ENCODE measurements at places on chromosomes 11 and 22.

DNA sequence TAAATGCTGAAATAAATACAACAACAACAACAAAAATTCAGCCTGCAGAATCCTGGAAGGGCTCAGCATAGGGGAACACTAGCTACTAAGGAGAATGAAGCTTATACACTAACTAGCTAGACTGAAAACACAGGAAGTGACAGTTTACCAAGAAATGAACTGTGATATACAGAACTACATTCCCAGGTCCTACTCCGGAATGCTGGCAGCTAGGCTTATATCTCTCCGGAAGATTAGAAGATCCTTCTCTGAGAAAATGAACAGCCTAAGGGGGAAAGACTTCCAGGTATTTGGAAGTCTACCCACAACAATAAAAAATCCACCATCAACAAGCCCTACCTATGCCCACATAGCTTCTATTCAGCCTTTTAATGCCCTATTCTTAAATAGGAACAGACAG lies 31.0 kb downstream of the CCDC34 start:
- peak; percentile 83 for DNase-seq

DNA sequence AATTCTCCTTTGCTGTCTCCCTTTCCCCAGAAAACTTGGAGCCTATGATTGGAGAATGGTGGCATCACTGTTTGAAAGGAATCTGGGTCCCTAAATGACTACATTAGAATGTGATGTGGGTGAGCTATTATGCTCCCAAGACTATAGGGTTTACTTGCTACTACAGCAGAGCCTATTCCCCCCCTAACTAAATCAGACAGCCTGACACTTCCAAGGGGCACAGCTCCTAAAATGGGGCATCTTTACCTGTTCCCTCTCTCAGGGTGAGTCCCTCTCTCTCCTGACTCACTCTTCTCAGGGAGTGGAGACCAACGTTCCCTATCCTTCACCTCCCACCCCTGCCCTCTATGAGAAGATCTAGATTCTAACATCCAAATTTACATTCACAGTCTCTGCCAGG lies 775 bp upstream of the ISX start:
- DNase-seq, result no peak

- no peak for DNase-seq
Measured at GRCh38 chr11:63940786-63941185, 2.0 kb downstream of the NAA40 start.

DNA sequence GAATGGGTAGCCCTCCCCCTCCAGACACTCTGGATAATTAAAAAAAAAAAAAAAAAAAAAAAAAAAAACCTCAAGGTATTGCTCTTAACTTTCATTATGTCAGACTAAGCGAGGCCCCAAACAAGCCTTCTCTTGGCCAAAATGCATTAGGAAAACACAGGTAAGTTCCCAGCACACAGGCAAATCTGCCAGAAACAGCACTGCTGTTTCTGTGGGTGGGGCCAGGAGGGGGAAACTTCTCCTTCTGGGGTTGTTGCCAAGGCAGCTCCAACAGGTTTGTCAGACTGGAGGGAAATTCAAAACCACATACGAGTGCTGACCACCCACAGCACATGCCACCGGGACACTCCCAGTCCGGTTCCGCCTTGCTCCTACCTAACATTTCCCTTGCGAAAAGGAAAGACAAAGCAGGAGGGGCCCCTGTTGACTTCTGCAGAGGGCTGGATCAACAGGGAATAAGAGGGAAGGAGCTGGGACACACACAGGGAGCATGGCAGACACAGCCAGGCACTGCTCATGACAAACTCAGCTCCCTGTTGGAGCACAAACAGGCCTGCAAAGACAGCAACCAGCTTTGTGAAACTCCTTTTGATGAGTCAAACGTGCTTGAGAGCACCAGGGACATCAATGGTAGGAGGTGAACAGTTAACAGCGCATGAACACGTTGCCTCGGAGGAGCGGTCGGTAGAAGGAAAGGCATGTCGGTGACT lies 55.0 kb downstream of the MYH9 start:
- peak; percentile 75 for DNase-seq

DNA sequence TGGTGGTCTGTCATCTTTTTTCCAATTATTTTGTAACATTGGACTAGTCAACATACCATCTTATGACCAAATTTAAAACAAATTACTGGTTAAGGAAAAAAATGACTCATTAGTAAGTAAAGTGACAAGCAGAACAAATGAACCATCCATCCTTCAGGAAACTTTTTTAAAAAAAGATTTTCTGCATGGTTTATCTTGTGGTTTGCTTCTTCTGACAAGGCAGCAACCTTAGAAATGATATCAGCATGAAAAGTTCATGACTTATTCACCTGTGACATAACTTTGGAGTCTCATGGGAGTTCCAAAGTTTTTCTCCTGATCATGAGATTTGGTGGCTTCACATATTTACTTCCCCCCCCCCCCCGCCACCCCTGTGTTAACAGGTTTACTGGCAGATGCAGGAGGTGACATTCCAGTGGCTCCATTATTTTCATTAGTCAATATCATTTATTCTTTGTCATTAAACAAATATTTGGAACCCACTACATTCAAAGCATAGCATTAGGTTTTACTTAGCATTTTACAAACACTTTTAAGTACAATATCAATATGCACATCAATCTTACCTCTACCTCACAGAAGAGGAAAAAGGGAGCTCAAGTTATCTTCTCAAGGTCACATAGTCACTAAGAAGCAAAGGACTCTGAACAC lies 40.7 kb downstream of the DCUN1D5 start:
- no peak for DNase-seq

GRCh38 chr11:110345743-110346142 lies 49.3 kb upstream of the RDX start:
- no peak for DNase-seq

DNA sequence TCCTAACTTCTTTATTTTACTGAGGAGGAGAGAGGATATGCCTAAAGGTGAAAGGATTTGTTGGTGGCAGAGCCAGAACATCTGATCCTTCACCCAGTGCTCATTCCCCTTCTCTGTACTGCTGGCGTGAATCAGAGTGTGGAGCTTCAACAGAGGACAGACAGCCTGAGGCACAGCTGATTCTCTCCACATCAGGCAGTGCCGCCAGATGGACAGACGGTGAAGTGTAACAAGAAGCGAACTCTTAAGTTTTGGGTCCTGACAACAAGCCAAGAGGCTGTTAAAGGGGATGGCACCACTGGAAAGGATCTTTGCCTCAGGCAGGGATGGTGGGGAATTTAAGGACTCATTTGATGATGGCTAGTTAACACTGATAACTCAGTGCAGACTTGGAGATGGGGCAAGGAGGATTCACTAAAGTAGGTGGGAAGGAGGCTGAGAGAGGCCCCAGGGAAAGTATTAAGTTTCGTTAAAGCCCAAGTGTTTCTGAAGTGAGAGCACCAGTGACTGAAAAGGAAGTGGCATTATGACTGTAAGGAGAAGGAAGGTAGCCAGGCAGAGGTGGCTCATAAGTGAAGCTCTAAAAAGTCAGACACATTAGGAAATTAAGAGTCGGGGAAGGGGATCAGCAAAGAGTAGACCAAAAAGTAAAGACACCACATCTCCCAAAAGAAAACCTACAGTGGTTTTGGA lies 81.3 kb downstream of the CLPB start:
- DNase-seq, result peak; percentile 92

- no peak for DNase-seq
Measured at GRCh38 chr11:73957654-73958361, 7.0 kb downstream of the DNAJB13 start.

DNA sequence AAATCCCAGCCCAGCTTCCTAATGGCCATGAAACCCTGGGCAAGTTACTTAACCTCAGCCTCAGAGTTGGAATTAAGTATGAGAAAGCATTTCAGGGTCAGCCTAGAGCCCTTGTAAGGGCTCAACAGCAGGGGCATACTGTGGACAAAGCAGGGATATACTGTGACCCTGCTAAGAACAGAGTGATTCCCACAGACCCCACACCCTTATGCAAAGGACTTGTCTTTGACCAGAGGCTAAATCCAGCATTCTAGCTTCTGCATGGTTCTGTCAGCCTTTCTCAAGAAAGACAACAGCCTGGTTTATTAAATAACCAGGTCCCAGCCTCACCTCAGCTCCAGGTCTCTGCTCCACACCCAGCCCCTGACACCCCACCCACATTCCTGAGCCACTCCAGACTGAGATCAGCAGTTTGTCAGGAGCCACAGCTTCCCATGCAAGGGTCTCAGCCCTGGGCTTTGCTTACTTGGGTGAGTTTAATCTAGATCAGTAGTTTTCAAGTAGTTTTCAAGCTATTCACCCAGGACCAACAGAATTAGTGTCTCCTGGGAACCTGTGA lies 69.2 kb downstream of the GALNT18 start:
- DNase-seq, result peak; percentile 37

DNA sequence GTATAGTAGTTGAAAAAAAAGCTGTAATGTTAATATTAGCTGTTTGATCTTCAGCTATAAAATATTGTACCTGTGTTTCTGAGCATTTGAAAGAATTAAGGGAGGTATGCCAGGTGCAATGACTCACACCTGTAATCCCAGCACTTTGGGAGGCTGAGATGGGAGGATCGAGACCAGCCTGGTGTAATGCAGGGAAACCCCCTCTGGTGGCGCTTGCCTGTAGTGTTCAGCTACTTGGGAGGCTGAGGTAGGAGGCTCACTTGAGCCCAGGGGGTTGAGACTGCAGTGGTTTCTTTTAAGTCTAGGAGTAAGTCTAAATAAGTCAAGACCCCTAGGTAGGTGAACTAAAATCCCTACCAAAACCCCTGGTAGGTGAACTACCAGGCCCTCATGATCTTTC lies 37.1 kb downstream of the TAF1D start:
- DNase-seq, result peak; percentile 39

DNA sequence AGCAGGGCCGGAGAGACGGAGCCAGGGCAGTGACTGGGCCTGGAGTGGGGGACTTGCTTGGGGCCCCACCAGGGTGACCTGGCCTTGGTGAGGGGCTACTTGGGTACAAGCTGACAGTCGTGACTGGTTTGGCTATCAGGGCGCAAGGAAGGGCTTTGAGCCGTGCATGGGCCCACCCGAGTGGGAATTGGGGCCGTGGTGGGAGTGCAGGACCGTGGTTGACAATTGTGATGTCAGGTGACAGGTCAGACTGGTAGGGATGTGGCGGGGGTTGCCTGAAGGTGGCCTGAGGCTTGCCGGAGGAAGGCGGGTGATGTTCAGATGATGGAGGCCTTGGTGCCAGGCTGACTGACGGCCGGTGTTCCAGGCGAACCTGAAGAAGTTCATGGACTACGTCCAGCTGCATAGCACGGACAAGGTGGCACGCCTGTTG lies 5.6 kb downstream of the SHANK3 start:
- DNase-seq, result no peak

GRCh38 chr11:64856382-64857227 lies 12.2 kb upstream of the CDC42BPG start:
- DNase-seq, result peak; percentile 52

- DNase-seq, result no peak
Measured at GRCh38 chr11:133810766-133811165, 34.5 kb downstream of the SPATA19 start.

- DNase-seq, result no peak
Measured at GRCh38 chr22:48065892-48066291, 1303.4 kb downstream of the TBC1D22A start.

DNA sequence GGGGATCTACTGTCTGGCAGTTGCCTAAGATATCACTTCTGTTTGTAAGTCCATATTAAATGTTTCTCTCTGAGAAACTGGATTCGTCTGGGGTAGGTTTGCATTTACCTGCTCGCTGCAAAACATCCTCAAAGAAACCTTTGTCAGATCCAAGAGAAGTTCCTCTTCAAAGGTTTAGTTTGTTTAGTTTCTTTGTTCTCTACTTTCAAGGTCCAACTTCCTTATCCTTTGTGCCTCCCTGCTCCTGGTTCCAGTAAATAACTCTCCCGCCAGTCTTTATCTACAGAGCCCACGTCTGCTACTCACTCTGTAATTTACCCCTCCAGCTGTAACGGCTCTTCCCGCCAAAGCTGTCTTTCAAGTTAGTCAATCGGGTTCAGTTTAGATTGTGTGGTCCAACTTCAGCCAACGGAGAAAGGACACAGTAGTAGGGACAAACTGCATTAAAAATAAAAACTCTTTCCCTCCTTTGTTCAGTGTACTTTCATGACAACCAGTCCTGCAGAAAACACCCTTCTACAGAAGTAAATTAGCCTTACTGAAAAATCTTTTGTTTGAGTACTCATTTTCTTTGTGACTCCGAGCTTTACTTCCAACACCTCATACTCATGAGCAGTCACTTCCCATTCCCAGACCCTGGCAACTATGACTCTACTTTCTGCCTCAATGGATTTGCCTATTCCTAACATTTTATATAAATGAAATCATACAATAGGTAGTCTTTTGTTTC lies 41.0 kb downstream of the TMPRSS5 start:
- no peak for DNase-seq

GRCh38 chr11:2313051-2313951 lies 11.5 kb downstream of the TSPAN32 start:
- DNase-seq, result no peak

- DNase-seq, result no peak
Measured at GRCh38 chr11:132330515-132330914, 960.1 kb downstream of the NTM start.

DNA sequence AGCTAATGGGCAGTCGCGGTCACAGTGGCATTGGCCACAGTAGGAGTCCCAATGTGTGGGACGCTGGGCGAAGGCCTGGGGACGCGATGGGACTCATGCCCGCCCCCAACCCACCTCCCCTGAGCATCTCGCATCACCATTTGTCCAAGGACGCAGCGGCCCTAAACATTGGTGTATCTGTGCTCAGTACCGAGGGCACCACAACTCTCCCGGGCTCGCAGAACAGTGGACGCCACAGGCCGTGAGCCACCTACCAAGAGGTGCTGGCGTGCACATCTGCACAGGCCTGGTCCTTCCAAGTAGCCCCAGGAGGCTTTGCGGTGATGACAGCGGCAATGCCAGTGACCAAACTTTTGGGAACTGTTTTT lies 27.3 kb downstream of the RRP7A start:
- DNase-seq, result no peak

All from mesendoderm (in vitro differentiated cells).